GM03348 (cell line): ENCODE measurements at places on chromosomes 3 and 15.
A peak's percentile ranks its signal among the peaks of the same experiment; 100 is the strongest.

- DNase-seq, result peak; percentile 82
These were observed 54.7 kb upstream of the TRAK1 start for GRCh38 chr3:42036483-42036823.

DNA sequence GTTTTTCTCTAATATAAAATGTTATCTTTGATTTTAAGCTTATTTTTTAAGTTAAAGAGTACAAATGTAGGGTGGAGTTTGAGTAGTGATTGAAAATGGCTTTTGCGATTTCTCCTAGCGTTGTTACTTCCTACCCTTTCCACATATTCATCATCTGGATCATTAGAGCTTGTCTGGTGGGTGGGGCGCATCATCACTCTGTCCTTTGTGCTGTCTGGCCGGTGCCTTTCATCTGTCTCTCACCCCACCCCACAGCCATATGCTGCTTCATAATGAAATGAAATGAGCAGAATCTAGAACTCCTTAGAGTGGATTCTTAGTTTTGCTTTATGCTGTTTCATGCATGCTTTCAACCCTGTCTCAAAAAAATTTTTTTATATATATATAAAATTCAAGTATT is 44.3 kb downstream of the ATP1B3 start:
- DNase-seq, result no peak

- DNase-seq, result no peak
These were observed 574.8 kb downstream of the AGBL1 start for GRCh38 chr15:86654501-86654900.

GRCh38 chr3:52354676-52355075 is 38.6 kb downstream of the DNAH1 start:
- no peak for DNase-seq

DNA sequence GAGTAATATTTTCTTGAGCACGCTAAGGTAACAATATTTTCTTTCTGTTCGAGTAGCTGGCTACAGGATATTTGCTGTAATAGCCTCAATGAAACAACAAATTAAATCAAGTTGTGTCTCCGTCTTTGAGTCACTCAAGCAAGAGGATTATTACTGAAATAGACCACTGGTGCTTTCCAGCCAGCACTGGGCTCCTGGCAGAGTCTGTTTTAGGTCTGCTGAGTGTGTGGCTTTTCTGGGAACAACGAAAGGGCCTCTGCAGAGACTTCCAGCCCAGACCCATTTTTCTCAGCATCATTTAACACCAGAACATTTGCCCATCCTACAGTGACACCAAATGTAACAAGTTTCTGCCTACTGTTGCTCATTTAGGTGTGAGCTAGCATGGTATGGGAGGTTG is 652.9 kb downstream of the MAGI1 start:
- no peak for DNase-seq

DNA sequence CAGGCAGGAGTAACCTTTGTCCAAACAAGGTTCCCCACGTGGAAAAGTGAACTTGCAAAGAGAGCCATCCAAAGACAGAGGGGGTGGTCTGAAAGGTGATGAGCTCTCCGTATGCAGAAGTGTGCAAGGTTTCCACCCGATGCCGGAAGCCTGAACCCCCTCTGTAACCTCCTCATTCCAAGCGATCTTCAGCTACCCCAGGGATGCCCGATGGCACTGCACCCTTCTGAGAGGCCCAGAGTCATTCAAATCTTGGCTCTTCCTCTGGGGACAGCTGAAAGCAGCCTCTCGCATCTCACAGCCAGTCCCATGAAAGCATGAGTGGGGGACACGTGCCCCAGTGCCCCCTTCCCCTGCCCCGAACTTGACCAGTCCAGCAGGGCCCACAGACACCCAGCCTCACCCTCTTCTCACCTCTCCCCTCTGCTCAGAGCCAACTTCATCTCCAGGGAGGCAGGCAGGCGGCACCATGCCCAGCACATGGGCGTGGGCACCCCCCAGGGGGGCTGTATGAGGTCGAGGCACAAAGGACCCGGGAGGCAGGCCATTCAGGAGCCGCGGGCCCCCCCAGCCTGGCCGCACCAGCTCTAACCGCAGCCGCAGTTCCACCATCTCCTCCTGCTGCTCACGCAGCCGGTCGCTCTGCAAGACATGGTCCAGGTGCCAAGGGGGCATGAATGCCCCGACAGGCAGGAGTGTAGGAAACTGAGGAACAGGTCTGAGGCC is 8.7 kb downstream of the KIF7 start:
- DNase-seq, result no peak

DNA sequence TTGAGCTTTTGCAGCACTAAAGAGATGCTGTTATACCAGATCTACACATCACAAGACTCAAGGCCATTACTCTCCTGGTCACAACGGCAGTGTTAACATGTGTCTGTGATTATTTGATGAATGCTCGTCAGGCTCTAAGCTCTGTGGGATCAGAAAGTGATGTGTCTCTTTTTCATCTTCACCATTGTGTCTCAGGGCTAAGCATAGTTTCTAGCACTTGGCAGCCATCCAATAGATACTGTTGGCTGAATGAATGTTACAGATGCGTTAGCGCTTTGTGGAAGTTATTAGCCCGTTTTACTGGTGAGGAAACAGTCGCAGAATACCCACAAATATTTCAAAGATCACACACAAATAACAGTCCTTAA is 1.2 kb upstream of the FAM81A start:
- DNase-seq, result no peak

DNA sequence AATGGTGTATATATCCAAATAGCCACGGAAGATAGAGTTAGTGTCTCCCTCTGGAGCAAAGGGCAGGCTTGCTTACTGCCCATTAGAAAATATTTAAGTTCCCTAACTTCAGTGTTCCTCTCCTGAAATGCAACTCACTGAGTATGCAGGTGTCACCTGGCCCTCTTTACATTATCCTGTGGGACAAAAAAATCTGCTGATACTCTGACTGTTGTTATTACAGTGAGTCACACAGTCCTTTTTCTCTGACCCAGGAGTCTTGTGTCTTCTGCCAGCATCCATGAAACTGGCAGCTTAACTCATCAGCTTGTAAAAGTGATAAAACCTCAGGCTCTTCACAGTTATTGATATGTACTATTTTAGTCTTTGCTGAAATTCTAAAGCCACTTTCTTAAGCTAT is 42.2 kb upstream of the RASGRF1 start:
- DNase-seq, result no peak

GRCh38 chr3:183937601-183938286 is 53.1 kb upstream of the PARL start:
- DNase-seq, result no peak

- no peak for DNase-seq
These were observed 12.9 kb downstream of the VPS13C start for GRCh38 chr15:62047282-62047827.

- peak; percentile 53 for DNase-seq
These were observed 201.9 kb downstream of the WNT5A start for GRCh38 chr3:55285156-55285555.

- DNase-seq, result no peak
These were observed 27.3 kb downstream of the RBM6 start for GRCh38 chr3:49967291-49967690.

DNA sequence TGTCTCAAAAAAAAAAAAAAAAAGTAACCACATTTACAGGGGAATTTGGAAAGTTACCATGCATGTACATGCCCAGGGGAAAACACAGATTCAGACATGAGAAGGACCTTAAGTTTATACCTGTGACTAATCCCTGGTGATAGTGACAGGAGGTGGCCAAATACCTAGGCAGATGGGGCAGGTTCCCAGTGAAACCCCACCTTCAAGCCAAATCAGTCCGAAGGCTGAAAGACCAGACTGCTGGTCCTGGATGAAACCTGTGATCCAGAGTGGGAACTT is 15.8 kb downstream of the SPCS1 start:
- DNase-seq, result no peak

- peak; percentile 77 for DNase-seq
These were observed 340 bp downstream of the TMEM44 start for GRCh38 chr3:194632809-194633348.
